ENCODE measurements at places on chromosomes 5 and 9.

GRCh38 chr9:18896531-18897179 is 136.4 kb downstream of the SAXO1 start:
- DNase-seq = no peak

DNA sequence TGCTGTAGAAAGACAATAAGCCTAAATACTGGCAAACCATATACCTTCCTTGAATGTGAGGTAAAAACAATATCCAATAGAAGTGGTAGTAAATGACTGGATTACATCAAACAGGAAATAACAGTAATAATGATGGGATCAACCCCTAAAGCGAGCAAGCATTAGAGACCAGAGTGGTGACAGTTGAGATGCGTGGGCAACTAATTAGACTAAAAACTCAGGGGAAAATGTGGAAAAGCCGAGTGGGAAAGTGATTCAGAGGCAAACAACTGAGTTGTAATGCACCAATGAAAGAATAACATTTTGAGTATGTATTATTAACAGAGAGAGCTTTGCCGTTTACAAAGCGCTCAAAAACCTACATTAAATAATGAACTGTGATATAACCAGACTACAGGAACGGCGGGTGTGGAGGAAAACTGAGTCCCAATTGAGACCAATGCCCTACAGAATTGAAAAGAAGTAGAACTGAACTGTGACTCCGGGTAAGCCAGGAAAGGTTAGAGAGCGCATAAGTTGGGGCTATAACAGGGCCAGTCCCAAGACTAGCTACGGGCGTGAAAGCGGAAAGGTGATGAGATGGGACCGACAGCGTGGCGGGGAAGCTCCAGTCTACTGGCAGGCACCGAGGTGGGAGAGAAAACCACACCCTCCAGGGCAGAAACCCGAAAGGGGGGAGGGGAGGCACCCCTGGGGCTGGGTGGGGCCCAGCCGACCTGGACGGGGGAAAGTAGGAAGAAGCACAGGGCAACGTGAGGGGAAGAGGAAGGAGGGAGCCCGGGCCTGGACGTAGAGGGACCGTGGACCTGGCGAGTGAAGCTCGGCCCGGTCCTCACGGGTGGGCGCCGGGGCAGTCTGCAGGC is 592 bp downstream of the UBAP2 start:
- DNase-seq = peak; percentile 50

DNA sequence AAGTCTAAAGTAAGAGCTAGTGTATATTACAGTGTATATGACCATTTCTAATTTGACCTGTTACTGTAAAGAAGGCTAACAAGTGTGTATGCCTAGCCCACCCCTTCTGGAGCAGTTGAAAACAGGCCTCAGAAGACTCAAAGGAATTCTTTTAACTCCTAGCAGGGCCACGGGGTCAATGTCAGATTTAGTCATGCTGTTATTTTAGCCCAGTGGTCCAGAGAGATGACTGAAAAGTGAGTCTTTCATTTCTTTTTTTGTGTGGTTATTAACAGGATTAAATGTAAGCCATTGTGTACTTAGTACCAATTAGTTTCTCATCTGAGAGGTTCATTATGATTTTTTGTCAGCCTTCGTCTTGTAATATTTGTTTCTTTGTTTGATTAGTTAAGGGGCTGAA is 24.4 kb downstream of the ZCCHC7 start:
- no peak for DNase-seq

GRCh38 chr9:13100914-13101572 is 178.4 kb downstream of the MPDZ start:
- DNase-seq = no peak

DNA sequence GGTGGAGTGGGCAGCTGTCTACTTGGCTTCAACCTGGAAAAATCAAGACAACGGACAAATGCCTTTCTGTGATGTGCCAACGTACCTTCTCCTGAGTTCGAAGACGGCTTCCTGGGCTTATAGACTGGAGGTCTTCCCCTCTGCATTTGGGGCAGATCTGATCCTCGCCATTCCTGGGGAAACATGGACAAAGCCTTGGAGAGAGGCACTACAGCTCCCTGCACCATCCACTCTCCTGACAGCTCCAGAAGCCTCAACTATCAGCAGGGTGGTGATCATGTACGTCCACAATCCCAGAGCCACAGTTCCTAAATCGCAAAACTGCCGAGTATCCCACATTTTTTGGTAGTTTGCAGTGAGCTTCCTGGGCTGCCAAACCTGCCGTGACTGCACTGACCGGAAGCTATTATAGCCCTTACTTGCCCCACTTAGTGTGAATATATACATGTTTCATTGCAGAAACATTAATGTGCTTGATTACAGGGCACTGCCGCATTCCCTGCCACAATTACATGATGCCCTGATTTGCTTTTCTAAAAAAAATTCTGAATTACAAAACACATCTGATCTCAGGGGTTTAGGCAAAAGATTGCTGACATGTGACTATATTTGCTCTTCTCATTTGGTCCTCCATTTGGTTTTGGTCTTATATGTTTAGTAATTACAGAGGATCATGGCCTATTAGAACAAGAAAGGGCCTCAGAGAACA is 2.8 kb downstream of the TRAF1 start:
- DNase-seq = no peak

DNA sequence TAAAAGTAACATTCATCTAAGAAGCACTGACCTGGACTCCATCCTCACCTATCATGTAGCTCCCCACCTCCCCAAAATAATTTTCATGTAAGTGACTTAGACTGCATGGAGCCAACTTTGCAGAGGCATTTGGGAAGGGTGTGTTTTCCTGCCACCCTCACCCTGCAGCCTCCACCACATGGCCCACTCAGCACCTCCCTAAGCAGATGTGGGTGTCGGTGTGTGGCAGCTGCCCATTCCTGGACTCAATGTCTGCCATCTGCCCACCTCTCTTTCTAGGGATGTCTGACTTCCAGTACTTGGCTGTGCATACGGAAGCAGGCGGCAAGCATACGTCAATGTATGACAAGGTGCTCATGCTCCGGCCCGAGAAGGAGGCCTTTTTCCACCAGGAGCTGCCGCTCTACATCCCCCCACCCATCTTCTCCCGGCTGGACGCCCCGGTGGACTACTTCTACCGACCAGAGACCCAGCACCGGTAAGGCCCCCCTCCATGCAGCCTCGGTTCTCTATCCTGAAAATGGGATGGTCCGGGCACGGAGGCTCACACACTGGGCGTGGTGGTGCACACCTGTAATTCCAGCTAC is 12.7 kb downstream of the GTF3C5 start:
- DNase-seq = no peak

DNA sequence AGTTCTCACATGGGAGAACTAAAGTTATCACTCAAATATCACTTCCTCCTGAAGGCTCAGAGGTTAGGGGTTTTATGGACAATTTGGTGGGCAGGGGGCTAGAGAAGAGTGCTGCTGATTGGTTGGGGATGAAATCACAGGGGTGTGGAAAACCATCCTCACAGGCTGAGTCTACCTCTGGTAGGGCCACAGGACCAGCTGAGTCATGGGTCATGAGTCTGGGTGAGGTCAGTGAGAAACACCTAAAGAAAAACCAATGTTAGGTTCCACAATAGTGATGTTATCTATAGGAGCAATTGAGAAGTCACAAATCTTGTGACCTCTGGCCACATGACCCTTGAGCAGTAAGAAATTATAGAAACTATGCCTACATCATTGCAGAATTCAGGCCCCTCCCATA is 203.3 kb upstream of the TARS1 start:
- no peak for DNase-seq

GRCh38 chr5:78638973-78639669 is 9.5 kb downstream of the LHFPL2 start:
- no peak for DNase-seq

DNA sequence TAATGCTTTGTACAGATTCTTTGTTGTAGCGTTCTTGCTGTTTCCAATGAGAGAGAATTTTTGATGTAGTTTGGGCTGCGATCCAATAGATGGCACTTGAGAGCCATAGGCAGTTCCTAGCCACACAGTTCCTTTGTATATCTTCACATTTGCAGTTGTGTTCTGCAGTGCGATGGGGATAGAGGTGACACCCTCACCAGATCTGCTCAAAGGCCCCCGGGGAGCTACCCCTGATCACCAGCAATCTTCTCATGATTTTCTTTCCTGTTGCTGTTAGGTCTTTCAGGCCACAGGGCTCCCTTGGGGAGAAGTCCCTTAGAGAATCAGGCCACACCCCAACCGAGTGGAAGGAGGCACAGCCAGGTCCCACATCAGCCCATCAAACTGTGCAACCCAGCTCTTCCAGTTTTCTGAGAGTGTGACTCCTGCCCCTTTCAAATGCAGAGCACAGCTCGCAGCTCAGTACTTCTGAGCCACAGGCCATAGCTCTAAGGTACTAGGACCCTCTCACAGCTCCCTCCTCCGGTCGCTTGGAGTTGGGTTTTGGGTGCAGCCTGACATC is 353.7 kb downstream of the SLCO4C1 start:
- DNase-seq = no peak

DNA sequence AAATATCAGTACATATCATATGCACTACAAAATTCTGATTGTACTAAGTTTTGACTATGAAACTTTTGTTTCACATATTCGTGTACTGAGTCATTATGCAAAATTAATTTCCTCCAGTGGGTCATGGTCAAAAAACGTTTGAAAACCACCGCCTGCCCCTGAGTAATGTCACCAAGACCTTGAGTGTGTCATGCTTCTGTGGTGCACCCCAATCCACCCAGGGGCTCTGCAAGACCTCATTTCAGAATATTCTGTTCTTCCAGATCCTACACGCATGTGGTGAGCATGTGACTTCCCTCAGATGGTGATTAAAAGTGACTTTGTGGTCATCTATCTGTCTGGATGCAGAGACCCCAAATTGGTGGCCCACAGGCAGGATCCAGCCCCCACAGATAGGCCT is 31.0 kb downstream of the ABLIM3 start:
- DNase-seq = no peak

DNA sequence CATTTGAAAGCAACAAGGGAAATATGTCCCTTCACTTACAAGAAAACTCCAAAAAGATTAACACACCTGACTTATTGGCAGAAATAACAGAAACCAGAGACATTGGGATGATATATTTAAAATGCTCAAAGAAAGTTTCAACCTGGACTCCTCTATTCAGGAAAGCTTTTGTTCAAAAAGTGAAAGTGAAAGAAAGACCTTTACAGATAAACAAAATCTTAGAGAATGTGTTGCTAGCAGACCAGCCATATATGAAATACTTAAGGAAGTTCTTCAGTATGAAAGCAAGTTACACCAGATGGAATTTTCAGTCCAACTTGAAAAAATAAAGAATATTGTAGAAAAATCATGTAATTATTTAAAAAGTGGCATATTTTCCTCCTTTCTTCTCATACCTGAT is 1075.1 kb downstream of the NR2F1-AS1 start:
- DNase-seq = no peak

- DNase-seq = no peak
These were observed 207.3 kb downstream of the ARHGAP26 start for GRCh38 chr5:142977363-142978051.

GRCh38 chr5:103408408-103408807 is 149.8 kb downstream of the MACIR start:
- DNase-seq = no peak

DNA sequence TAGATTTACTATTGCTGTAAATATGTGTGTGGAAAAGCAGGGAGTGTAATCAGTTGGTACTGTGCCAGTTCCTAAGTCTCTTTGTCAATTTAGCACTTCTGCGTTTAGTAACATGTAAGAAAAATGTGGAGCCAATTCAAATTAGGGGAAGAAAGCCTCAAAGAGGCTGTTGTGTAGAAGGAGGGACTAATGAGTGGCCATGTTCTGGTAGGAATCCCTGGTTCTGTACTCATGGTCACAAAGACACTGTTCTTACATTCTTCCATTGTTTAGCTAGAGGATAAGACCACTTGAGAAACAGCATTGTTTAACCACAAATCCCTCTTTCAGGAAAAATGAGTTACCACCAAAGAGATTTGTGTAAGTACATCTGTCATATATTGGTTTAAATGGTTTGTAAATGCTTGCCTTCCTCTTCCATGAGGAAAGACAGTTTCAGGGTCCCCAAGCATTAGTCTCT is 14.9 kb downstream of the ARHGEF28 start:
- DNase-seq = no peak

DNA sequence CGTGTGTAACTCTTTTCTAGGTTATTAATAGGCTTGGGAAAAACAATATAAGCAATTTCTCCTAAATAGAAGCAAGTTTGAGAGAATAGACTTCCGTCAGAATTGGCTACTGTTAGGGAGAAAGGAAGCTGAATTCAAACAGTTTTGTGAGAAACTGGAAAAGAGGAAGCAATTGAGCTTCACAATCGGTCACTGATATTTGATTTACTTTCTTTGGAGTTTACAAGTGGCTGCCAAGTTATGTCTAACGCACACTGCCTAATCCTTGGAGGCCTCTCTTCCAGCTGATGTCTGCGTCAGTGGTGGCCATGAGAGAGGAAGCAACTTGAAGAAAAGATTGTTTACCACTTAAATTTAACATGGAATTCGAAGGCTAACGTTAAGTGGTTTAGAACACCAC is 319.5 kb downstream of the ADGRV1 start:
- no peak for DNase-seq

- DNase-seq = no peak
These were observed 9.5 kb upstream of the PHF19 start for GRCh38 chr9:120886490-120886967.

DNA sequence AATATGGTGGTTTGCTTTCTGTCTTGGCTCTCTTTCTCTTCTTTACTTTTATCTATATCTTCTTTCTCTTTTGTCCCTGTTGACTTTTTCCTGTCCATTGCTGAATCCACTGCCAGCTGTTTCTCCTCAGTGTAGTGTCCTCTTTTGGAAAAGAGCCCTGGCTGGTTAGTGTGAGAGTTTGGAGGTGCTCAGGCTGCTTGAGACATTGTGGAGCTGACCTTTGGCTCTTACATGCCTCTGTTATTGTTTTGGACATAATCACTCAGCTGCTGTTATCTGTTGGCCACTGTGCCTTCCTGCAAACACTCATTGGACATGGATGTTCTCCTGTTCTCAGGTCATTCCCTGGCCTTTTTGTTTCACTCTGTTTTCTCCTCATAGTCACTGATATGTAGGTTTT is 295.4 kb upstream of the RIOK2 start:
- no peak for DNase-seq

- DNase-seq = no peak
These were observed 105.0 kb downstream of the SEMA6A start for GRCh38 chr5:116469631-116470030.

GRCh38 chr5:154140381-154140780 is 50.2 kb upstream of the GALNT10 start:
- no peak for DNase-seq
